ENCODE measurements at places on chromosomes 1 and 21.

DNA sequence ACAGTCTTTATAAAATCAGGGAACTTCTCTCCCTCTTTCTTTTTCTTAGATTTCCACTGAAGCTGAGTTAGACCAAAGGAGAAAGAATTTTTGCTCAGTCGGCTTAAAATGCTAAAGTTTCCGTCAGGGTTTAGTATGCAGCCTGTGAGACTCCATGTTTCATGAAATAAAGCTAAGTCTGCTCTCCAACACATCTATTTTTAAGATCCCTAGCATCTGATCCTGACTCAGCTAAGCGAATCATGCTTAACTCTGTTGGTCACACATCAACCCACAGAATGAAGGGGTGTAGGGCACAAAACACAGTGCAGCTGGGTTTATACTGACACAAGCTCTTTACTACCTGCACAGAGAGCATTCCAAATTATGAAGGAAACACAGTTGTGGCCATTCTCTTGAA lies 102.4 kb upstream of the ZNF281 start:
- DNase-seq = no peak

- no peak for DNase-seq
Observed at GRCh38 chr1:64212031-64212430, 8.6 kb downstream of the UBE2U start.

DNA sequence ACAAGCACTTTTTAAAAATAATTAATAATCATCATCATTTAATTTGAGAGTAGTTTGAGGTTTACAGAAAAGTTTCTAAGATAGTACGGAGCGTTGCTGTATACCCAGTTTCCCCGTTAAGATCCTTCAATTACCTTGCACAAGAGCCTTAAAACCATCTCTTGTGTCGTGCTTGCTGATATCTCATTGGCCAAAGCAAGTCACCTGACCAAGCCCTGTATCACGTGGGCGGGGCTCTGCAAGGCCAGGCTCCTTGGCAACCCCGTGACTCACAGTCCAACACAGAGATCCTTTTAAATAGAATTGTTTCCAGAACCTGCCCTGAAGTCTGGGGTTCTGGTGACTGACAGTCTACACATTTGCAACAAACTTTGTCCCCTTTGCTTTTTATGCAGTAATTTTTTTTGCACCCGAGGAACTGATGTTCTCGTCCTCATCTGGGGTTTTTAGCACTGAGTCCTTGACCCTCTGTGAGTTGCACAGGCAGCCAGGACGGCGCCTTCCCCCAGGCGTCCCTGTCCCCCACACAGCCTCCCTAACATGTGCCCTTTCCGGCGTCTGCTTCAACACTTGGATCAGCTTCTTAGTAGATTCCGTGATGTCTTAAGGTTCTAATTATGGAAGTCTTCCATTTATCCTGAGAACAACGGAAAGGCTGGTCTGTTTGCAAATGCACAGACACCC lies 183.3 kb upstream of the TMEM51 start:
- DNase-seq = peak; percentile 72

DNA sequence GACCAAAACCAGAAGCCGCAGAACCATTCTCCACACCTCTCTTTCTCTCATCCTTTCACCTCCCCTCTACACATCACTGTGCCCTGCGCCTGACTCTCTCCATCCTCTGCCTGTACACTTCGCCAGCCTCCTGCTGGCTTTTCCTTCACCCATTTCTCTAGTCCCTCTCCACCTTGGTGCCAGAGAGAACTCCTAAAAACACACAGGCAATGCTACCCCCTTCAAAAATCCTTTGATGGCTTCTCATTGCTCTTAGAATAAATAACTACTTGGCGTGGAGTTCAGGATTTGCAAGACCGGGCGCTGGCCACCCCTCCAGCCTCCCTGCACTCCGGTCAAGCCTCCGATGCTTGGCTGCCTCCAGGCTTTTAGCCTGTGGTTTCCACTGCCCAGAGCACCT lies 8.6 kb downstream of the CRABP2 start:
- DNase-seq = no peak

- DNase-seq = no peak
Observed at GRCh38 chr1:4312024-4312423, 342.4 kb upstream of the AJAP1 start.

DNA sequence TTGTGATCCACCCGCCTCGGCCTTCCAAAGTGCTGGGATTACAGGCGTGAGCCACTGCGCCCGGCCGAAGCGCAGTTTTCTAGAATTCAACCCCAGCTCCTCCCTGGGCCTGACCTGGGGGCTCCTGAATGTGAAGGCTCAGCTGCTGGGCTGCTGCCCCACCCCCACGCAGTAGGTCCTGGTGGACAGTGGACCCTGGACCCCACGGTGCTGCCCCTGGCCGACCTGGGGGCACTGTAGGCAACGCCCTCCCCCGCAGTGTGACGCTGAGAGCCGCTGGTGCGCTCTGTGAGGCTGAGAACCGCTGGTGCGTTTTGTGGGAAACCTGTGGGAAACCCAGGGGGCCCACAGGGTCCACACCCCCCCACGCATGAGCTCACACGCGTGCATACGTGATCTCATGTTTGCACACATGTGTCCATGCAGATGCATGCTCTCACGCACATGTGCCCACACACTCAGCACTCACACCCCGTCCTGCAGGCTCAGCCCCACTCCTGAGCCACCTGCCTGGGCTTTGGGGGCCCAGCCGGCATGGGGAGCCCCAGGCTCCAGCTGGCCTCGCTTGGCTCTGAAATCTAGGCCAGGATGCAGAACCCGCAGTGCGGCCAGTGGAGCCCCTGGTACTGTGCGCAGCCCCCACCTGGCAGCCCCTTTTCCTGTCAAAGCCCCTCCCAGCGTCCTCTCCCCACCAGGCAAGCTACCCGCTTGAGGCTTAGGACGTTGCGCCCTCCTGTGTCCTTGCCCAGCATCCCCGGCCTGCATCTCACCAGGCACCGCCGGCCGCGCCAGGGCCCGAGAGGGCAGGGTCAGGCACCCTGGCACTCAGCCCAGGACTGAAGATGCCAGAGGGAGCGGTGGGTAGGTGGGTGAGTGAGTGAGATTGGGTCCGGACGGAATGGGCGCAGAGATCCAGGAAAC lies 67.7 kb downstream of the COL18A1 start:
- DNase-seq = no peak

DNA sequence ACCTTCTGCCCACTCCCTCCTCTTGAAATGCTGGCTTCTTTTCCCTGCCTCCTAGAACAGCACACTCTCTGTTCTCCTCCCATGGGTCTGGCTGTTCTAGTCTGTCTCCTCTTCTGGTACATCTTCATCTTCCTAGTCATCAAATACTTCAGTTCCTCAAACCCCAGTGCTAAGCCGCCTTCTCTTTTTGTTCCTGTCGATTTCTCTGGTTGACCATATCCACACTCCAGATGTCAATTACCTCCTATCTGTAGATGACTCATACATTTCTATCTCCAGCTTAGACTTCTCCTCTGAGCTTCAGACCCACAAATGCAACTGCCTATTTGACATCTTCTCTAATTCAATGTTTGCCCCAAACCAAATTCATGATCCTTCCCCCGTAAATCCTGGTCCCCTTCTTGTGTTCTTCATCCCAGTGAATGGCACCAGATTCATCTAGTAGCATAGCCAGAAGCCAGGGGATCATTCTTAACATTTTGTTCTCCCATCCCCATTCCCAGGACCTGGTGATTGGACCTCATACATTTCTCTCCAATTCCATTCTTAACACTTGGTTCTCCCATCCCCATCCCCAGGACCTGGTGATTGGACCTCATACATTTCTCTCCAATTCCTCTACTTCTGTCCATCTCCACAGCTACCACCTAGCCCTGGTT lies 35.9 kb downstream of the USP24 start:
- DNase-seq = no peak

DNA sequence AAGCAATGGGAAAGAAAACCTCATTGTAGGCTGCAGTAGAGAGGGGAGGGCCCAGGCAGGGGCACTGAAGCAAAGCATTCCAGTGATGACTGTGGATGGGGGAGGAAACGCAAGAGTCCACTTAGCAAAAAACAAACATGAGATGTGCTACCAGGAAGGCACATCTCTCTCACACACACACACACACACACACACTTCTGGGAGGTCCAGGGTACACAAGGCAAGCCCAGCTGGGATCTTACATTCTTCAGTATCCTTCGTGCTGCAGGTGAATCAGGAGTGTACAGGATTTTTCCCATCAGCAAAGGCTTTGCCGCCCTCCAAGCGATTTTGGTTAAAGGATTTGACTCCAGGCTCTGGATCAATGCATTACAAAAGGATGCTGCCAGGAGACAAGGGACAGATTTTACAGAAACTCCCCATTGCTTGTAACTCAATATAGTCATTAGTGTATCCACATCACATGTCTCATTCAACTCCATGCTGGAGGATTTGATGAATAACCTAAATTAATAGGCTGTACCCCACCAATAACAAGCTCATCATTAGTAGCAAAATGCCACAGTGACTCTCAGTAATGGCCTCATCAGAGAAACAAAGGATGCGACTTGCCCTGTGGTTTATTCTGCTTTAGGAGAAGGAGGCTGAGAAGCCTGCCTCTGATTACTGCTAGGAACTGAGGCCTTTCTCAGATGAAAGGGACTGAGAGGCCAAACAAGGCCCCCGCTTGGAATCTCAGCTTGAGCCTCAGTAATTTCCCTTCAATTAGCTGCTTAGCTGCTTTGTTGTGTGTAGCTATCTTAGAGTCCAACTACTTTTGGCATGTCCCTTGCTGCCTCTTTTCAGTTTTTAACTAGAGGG lies 41.6 kb downstream of the ABCA4 start:
- peak; percentile 28 for DNase-seq

- DNase-seq = no peak
Observed at GRCh38 chr1:59769736-59770095, 45.0 kb upstream of the HOOK1 start.

GRCh38 chr21:39670701-39671100 lies 58.0 kb downstream of the B3GALT5 start:
- no peak for DNase-seq

DNA sequence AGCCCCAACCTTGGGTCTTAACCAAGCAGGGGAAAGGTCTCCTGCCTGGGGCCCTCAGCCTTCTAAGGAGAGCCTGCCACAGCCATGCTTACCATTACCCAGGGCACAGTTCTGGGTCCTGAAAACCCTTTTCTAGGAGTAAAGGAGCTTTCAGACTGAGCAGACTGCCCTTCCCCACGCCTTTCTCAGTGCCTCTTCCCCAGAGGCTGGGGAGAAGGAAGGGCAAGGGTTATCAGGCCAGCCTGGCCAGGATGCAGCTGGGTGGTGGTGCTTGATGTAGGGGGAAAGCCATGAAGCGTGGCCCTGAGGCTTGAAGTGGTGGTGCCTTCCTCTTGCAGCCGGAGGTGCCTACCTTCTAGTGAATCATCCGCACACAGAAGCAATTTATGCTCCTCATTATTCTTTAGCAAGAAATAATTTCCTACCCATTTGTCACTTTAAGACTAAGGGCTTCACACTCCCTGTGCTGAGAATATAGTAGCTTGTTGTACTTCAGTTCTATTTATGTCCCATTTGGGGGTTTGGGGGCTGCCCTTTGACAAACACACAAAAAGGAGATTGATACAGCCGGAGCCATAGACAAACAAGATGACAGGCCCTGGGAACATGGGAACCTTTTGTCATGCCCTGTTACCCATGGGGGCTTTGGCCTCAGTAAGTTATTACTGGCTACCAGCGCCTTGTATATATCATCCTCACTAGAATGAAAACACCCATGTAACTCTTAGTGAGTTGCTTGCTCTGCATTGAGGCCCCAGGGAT lies 40.7 kb downstream of the MAN1C1 start:
- no peak for DNase-seq

- peak; percentile 61 for DNase-seq
Observed at GRCh38 chr1:197774466-197775281, 606 bp downstream of the DENND1B start.

DNA sequence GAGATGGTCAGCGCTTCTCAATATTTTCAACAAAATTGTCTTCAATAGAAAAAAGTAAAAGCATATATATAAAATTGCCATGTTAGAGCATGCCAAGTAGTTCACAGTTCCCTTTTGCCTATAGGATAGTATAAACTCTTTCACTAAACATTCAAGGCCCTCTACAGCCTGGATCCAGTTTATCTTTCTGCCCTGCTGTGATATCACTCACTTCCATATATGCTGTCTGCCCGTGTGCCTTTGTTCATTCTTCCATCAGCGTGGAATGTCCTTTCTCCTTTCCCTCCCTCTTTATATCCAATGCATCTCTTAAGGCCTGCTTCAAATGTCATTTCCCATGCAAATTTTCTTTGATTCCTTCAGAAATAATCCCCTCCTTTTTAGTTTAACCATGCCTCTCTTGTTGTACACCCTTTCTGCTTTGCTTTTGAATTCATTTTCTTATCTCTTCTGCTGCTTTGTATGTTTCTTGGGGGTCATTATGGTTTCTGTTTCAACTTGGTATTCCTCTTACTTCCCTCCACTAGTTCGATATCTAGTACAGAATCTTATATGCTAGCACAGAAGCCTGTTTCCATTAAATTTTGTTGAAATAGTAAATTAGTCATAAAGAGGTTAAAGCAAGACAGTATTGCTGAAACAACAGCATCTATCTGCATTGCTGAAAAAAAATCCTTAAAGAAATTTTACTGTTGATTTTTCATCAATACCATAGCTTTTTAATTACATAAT lies 44.7 kb downstream of the XCL2 start:
- DNase-seq = no peak

DNA sequence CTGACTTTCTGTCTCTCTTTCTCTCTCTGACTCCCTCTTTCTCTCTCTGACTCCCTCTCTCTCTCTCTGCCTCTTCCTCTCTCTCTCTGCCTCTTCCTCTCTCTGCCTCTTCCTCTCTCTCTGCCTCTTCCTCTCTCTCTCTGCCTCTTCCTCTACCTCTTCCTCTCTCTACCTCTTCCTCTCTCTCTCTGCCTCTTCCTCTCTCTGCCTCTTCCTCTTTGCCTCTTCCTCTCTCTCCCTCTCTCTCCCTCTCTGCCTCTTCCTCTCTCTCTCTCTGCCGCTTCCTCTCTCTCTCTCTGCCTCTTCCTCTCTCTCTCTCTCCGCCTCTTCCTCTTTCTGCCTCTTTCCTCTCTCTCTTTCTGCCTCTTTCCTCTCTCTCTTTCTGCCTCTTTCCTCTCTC lies 18.6 kb upstream of the ANKRD45 start:
- DNase-seq = no peak

All from iPS-NIHi11 (cell line).